ENCODE measurements at places on chromosomes 3 and 15.

DNA sequence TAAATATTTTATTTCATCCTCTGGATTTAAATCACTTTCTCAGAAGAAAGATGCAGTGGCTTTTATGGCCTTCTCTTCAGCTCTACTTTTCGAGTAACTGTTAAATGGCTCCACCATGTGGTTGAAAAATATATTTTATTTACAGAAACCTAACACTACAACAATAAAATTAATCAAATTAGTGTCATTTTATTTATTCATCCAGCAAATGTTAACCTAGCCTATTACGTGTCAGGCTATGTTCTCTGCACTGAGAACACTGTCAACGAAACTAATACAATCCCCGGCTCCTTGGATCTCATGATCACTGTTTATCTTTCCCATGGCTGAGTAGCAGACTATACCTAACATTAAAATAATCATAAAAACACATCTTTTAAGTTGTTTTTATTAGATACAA is 148.0 kb upstream of the OSTN start:
- no peak for DNase-seq

GRCh38 chr3:30621576-30621975 is 15.2 kb downstream of the TGFBR2 start:
- DNase-seq = no peak

- no peak for DNase-seq
Measured at GRCh38 chr15:71385026-71385425, 269.8 kb downstream of the THSD4 start.

- DNase-seq = no peak
Measured at GRCh38 chr3:140630866-140631265, 47.0 kb upstream of the TRIM42 start.

GRCh38 chr3:119352863-119353527 is 58.8 kb downstream of the ARHGAP31 start:
- no peak for DNase-seq

DNA sequence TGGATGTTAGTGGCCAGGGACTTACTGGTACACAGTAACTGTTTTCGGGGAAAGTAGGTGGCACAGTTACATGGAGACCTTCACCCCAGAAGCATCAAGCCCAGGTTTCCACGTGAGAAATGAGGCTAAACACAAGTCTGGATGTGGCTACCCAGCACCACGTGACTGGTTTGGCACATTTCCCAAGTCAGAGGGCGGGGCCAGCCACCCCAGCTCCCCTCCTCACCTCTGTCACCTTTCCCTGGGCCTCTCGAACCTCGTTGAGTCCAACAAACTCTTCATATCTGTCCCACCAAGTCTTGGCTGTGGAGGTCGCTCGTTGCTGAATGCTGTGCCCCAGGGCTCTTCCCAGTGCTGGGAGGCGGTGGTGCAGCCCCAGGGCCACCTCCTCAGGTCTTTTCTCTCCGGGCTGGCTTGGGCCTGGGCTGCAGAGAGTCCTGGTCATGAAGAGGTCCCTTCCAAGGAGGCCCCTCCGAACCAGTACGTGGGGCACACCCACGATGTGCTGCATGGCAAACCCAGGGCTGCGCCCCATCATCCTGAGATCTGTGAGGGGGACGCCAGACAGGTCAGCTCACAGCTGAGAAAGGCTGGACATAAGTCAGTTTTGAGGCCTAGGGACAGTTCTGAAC is 4.8 kb upstream of the PLXNB1 start:
- DNase-seq = no peak

- DNase-seq = no peak
Measured at GRCh38 chr3:44003801-44004200, 237.9 kb upstream of the TOPAZ1 start.

- DNase-seq = no peak
Measured at GRCh38 chr3:157407769-157408168, 28.9 kb upstream of the PTX3 start.

DNA sequence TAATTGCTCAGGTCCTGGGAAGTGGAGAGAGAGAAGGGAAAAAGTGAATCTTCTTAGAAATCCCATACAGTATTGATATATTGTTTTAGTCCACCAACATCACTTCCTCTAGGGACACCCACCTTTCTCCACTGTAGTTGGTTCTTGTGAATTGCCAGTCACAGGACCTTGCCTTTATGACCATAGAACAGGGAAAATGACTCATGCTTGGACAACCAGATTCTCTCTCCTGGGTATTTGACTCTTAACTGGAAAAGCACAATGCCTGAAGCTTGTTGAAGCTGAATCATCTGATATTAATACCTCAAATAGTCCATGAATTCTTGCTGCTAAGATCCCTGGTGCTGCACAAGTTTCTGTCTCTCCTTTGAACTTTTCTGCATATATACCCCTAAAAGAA is 32.5 kb upstream of the DCLK3 start:
- no peak for DNase-seq

- DNase-seq = no peak
Measured at GRCh38 chr3:153103406-153103945, 58.5 kb upstream of the RAP2B start.

- no peak for DNase-seq
Measured at GRCh38 chr3:25707268-25707926, 42.7 kb upstream of the TOP2B start.

DNA sequence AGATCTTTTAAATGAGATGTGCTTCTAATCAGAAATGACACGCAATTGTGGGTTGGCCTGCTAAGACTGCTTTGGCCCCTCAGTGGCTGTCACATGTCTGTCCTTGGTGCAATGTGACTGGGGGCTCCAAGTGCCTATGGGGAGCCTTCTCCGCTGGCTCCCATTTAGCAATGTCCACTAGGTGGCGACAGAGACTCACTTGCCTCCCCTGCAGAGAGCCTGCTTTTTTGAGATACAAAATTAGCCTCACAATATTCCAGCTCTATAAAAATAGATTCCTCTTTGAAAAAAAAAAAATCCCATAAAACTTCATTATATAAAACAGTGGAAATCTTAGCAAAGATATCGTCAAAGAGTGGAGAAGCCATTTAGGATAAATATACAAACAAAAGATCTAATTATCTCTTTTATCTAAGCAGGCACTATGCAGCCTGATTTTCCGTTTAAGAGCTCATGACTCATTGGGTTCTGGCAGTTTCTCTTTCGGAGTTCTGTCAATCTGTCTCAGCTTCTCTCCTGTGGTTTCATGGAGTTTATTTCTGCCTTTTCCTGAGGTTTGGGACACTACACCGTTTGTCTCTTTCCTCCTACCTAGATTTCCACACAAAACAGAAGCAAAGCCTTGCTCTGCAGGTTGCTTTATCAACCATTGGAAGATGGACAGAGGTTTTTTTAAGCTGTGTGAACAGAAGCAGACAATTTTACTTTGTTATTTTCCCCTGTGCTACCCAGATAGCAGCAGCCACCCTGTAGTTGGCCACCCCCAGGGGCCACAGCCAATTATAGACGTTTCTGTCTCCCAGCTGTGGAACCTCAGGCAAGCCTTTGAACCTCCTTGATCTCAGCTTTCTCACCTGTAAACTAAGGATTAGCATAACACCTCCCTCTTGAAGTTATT is 68.4 kb upstream of the TNFAIP8L3 start:
- DNase-seq = peak; percentile 90

GRCh38 chr3:83873550-83873949 is 1085.2 kb upstream of the CADM2 start:
- DNase-seq = no peak

- no peak for DNase-seq
Measured at GRCh38 chr3:70854108-70854507, 541.7 kb upstream of the MDFIC2 start.

DNA sequence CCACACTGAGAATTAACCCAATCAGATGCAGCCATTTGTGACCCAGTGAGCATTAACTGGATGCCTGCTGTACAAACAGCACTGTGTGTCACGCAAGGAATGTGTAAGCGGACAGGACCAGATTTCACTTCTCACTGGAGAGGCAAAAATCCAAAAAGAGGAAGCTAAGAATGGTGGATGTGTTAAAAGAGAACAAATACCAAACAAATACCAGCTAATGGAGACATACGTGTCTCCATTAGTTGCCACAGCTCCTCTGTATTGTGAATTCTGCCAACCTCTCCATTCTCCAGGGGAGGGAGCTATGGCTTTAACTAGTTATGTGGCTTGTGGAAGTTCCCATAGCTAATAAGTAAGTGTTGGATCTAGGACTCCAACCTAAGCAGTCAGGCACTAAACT is 2.6 kb downstream of the LTF start:
- no peak for DNase-seq

GRCh38 chr3:151276038-151276686 is 2.2 kb downstream of the P2RY14 start:
- no peak for DNase-seq

- DNase-seq = no peak
Measured at GRCh38 chr15:63977119-63977518, 69.2 kb downstream of the DAPK2 start.

DNA sequence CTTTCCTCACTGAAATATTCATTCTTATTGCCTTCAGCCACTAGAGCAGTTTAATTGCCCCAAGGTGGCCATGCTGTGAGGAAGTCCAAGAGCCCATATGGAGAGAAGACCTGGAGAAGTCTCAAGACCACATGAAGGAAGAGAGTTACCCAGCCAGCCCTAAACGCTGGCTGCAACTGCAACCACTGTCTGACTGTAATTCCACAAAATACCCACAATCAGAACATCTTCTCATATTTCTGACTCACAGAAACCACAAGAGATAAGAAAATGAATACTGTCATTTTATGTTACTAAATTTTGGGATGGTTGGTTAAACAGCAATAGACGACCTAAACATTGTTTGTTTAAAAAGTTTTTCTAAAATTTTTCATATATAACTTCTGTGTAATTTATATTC is 14.7 kb upstream of the SST start:
- no peak for DNase-seq
